ENCODE measurements at places on chromosomes 11 and 22. TPM values are rescaled to one million over a fixed set of nuclear protein-coding genes. Genes with fewer than 3 reads are reported as not detected.

The OR10A2 gene
- polyA plus RNA-seq = not detected

The CARD10 gene
- polyA plus RNA-seq = 12.3 TPM

The MADD gene
- 33.7 TPM for polyA plus RNA-seq

The OR4A16 gene
- polyA plus RNA-seq = not detected

The RFPL1 gene
- polyA plus RNA-seq = not detected

The OR9G4 gene
- not detected for polyA plus RNA-seq

The JAML gene
- polyA plus RNA-seq = 3.0 TPM

The HTR3B gene
- polyA plus RNA-seq = 0.09 TPM

DNA sequence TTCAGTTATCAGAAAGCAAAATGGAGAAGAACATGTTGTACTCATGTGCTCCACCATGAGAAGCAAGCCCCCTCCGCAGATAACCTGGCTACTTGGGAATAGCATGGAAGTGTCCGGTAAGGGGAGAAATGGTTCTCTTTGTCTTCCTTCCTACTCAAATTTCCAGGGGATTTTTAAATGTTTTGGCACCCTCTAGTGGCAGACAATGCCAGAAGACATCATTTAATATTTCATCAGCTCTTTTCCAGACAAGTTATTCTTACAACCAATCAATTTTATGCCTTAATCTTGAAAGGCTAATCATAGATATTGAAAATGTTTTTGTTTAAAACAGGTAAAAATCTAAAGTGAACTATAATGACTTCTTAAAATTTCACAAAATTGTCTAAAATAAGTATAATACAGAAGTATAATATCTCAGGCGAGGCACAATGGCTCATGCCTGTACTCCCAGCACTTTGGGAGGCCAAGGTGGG is 15.7 kb downstream of the CRTAM start:
- peak; percentile 82 for DNase-seq

DNA sequence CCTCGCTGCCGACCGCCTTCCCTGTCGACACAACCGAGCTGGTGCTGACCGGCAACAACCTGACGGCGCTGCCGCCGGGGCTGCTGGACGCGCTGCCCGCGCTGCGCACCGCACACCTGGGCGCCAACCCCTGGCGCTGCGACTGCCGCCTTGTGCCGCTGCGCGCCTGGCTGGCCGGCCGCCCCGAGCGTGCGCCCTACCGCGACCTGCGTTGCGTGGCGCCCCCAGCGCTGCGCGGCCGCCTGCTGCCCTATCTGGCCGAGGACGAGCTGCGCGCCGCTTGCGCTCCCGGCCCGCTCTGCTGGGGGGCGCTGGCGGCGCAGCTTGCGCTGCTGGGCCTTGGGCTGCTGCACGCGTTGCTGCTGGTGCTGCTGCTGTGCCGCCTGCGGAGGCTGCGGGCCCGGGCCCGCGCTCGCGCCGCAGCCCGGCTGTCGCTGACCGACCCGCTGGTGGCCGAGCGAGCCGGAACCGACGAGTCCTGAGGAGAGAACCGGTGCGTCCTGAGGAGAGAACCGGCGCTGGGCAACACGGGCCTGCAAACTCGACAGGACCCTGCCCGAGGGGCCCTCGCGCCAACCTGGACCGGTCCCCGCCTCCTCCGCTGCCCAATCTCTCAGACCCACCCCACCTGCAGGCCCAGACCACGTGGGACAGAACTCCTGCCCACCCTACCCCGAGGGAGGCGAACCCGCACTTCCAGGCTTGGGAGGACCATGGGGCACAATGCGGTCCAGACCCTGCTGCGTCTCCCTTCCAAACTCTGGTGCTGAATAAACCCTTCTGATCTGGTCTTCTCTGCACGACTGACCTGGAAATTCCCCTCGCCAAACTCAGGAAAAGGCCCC is 866 bp downstream of the GP1BB start:
- no peak for DNase-seq

DNA sequence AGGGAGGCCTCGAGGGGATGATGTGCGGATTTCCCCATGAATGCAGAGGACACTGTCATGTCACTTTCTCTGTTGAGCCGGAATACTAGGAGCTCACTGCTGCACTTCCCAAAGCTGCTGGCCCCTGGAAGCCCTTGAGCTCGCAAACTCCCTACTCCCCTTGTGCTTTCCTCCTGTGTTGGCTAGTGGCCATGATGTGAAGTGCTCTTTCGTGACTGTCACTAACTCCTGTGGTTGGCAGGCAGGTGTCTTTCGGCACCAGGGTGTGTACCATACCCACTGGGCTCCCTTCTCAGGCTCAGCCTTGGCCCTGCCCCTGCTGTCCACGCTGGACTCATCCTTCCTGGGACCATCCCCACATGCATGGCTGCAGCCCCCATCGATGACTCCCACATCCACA is 86.2 kb downstream of the BTBD10 start:
- DNase-seq = no peak

- DNase-seq = no peak
Observed at GRCh38 chr11:7540830-7541555, 27.2 kb downstream of the PPFIBP2 start.

DNA sequence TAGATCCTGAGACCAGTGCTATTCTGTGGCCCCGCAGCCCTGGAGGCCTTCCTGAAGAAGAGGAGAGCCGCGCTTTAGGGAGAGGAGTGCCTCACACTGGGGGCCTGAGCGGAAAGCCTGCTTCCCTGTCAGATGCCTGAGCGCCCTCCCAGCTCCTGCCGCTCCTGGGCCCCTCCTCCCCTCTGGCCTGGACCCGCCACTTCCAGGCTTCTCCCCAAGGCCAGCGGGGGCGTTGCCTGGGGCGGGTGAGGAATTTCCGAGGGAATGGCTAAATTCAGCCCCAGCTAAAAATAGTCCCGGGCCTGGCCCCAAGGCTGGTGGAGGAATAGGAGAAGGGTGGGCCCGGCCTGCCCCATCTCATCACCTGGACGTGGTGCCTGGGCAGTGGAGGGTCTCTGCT is 15.4 kb downstream of the ARHGEF17 start:
- peak; percentile 84 for DNase-seq

- DNase-seq = no peak
Observed at GRCh38 chr11:102383839-102384238, 36.8 kb downstream of the BIRC2 start.

- no peak for DNase-seq
Observed at GRCh38 chr11:111938687-111939160, 1.6 kb downstream of the DIXDC1 start.

GRCh38 chr22:26169315-26170111 is at the start of gene SEZ6L:
TSS of gene SEZ6L (plus strand) at chr22:26169462. CDS start at chr22:26169670, 208 bp downstream.
- DNase-seq = peak; percentile 42

DNA sequence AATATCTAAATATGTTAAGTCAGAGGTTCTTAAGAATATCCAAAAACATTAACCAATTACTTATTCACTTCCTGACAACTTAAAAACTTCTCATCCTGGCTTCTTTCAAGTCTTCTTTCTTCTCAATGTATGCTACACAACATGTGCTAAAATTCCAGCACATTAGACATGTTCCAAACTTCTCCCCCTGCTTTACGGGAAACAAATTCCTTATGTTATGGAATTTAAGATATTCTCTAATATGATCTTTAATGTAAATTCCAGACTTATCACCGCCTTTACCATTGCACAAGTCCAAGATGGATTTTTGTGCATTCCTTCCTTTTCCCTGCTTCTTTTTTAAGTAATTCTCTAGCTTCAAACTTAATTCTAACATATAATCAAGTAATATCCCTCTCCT is 964.5 kb upstream of the CHORDC1 start:
- no peak for DNase-seq

DNA sequence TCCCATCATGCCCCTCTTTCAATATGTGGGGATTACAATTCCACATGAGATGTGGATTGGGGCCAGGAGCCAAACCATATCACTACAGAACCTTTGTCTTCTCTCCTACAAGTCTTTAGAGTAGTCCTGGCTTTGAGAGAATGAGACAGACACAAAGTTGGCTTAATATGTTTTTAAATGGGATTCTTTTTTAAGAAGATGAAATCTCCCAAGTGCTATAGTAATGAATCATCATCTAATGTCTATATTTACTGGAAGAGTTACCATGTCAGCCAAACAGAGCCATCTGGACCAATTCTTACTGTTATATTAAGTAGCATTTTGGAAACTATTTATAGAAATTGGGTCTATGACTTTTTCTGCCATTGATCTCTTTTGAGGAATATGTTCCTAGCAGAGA is 38.1 kb upstream of the CARD18 start:
- DNase-seq = peak; percentile 22

- no peak for DNase-seq
Observed at GRCh38 chr22:30024231-30024630, 56.0 kb upstream of the HORMAD2 start.

DNA sequence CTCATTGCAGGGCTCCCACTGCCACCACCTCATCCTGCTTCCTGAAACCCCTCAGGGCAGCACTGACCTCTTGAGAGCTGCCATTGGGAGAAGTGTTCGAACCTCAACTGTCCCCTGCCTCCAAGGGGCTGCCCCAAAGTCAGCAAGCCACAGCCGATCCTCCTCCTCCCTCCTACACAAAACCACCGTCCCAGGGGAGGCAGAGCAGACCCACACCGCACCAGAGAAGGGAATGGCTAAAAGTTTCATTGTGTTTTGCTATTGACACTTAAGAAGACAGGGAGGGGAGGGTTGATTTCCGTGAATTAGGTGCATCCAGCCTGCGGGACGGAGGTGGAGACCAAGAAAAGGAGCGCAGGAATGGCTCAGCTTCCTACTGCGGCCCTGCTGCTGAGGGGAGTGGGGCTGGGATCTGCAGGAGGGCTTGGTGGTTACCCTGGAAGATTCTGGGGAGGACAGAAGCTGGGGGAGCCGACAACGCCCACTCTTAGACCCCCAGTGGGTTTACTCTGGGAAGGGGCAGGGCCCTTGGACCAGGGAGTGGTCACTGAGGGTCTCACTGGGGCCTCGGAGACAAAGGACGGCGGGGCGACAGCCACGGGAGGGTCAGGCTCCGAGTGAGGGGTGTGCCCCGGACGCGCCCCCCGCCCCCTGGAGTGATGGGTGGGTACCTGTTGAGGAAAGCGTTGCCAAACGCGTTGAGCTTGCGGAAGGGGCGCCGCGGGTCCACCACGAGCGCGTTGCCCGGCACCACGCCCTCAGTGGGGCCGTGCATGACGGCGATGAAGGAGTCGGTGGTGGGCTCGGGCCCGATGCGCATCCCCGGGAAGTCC is 815 bp downstream of the EHD1 start:
- no peak for DNase-seq

DNA sequence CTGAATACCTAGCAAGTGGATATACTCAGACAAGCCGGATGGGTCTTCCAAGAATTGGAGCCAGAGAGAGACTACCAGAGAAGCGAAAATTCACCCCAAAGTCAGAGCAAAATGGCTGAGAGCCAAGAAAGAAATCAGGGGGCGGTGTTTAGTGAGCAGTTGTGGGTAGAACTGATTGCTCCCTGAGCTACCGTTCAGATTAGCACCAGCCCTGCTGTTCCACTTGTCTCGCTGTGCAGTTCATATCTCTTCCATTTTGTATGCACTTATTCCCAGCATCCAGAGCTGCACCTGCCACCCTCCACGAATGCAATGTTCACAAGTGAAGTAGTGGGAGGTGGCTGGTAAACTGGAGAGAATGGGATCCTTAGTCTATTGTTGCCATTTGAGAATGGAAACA is 25.5 kb downstream of the DRD2 start:
- DNase-seq = no peak

GRCh38 chr22:18984564-18984963 is 48.5 kb upstream of the PRODH start:
- no peak for DNase-seq

DNA sequence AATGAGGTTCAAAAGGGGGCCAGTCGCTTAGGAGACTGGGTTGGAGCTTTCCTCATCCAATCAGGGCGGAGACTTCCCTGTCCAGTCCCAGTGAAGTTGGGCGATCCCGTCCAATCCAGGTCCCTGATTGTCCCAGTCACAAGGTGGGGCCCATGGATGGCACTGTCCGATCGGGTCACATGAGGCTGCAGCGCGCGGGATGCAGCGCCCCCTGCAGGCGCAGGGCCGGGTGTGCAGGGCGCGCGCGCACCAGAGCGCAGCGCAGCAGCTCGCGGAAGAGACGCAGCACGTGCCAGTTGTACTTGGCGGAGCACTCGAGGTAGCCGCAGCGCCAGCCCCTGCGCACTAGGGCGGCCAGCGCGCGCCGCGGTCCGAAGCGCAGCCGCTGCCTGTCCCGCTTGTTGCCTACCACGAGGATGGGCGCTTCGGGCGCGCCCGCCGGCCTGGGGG is 2.3 kb downstream of the RASL10A start:
- peak; percentile 76 for DNase-seq

- no peak for DNase-seq
Observed at GRCh38 chr11:119691701-119692539, 37.1 kb downstream of the NECTIN1 start.

DNA sequence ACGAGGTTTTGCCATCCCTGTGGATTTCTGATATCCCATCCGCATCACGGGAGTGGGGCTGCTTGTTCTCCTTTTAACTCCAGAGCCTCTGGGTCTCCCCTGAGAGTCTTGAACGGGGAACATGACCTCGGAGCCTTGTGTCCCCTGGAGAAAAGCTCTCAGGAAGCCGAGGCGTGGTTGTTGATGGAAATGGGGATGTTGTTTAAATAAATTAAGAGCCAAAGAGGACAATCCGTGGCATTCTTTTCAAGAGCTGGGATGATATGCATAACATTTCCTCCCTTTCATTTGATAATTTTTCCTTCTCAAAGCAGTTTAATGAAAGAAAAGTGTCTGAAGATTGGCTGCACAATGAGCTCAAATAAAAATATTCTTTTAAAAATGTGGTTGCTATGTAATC is 14.2 kb downstream of the TSPAN18 start:
- DNase-seq = no peak

- DNase-seq = no peak
Observed at GRCh38 chr11:8338138-8338537, 74.5 kb upstream of the LMO1 start.

GRCh38 chr11:58289266-58289665 is 21.2 kb upstream of the OR10W1 start:
- DNase-seq = no peak

- DNase-seq = no peak
Observed at GRCh38 chr11:30260813-30261212, 30.0 kb downstream of the FSHB start.

DNA sequence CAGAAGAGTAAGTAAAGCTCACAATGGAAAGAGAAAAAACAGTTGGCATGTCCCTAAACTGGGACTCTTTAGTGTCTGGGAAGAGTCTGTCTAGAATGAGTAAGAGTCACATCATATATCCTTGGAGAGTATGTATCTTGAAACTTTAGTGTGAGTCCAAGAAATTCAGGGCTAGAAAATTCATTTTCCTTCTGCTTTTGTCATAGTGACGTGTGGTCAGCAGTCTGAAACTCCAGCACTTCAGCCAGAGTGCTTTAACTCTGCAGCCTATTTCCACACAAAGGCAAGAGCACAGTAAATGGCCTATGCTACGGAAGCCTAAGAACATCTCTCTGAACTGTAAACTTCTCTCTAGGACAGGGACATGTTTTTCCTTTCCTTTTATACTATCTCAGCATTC is 174.1 kb downstream of the FAM181B start:
- peak; percentile 8 for DNase-seq

GRCh38 chr22:19982991-19983578 is 33.5 kb downstream of the ARVCF start:
- DNase-seq = no peak

DNA sequence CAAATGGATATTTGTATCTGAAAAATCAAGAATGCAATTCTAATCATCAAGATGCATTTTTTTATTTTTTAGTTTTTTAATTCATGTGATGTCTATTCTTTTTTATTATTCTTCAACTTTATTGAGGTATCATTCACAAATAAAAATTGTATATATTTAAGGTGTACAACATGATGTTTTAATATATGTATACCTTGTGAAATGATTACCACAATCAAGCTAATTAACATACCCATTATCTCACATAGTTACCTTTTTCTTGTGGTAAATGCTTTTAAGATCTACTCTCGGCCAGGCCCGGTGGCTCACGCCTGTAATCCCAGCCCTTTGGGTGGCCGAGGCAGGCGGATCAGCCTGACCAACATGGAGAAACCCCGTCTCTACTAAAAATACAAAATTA is 3.7 kb downstream of the HBB start:
- DNase-seq = no peak

All from hindlimb muscle (tissue), 1 donor.